ENCODE measurements at places on chromosomes 7 and 10.
A peak's percentile ranks its signal among the peaks of the same experiment; 100 is the strongest.

GRCh38 chr7:100257017-100257416 is 37.3 kb downstream of the PVRIG start:
- no peak for DNase-seq

GRCh38 chr7:43164757-43165156 is 52.3 kb downstream of the HECW1 start:
- no peak for DNase-seq

GRCh38 chr7:32458025-32458424 is 32.2 kb downstream of the LSM5 start:
- DNase-seq = no peak

GRCh38 chr10:91635401-91636400 is 2.8 kb upstream of the PPP1R3C start:
- peak; percentile 61 for DNase-seq

DNA sequence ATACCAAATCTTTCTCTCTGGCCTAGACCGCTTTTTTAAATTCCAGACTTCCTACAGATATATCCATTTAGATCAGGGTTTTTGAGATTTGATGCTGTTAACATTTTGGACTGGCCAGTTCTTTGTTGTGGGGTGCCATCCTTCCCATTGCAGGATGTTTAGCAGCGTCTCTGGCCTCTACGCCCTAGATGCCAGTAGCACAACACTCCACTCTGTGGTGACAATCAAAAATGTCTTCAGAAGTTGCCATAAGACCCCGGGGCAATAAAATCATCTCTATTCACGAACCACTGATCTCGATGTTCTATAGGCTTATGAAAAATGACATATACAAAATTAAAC is 46.3 kb downstream of the HDAC9 start:
- no peak for DNase-seq

DNA sequence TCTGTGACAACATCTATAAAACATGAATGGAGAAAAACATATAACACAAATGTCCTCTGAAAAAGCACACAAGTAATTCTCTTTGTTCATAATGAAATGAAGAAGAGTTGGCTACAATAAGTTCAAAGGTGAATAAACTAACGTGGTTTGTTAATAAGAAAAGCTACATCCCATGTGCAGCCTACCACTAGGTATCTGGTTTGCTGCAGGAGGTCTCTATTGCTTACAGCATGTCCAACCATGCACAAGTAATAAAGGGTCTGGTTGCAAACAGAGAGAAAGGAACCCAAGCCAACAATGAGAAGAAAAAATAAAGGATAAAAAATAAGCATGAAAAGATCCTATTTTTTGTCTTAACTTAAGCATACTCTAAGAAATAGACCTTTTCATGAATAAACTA is 139.2 kb downstream of the CHCHD3 start:
- no peak for DNase-seq

- no peak for DNase-seq
Measured at GRCh38 chr7:54774785-54775740, 16.1 kb upstream of the SEC61G start.

Data from H9 (cell line).